ENCODE measurements at places on chromosomes 2 and 18.

DNA sequence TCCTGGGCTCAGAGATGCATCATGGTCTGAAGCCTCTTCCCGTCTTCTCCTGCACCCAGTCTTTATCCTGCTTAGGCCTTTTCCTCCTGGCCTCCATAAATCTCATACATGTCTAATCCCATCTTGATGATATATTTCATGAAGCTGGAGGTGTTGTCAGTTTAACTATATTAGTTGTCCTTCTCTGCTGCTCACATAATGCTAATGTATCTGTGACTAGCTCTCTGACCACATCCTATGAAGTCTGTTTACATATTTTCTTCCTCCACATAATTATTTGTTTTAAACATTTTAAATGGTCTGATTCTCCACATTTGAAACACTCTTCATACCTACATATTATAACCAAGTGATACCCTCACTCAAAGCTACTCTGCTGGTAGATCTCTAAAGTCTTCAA is 315.2 kb upstream of the RND3 start:
- no peak for DNase-seq

DNA sequence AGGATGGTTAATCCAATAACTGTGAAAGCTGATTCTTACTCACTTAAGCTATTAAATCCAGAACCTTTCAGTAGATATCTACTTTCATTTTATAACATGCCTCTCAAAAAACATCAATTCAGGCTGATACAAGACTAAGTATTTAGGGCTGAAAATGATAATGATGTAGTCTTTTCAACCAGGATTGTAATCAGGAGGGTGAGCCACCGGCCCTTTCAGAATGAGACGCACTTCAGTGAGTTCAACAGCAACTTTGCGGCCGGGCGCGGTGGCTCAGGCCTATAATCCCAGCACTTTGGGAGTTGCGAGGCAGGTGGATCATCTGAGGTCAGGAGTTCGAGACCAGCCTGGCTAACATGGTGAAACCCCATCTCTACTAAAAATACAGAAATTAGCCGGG is 30.4 kb downstream of the RBMS1 start:
- DNase-seq = no peak

GRCh38 chr18:48775372-48776155 is 175.2 kb downstream of the SMAD7 start:
- no peak for DNase-seq

DNA sequence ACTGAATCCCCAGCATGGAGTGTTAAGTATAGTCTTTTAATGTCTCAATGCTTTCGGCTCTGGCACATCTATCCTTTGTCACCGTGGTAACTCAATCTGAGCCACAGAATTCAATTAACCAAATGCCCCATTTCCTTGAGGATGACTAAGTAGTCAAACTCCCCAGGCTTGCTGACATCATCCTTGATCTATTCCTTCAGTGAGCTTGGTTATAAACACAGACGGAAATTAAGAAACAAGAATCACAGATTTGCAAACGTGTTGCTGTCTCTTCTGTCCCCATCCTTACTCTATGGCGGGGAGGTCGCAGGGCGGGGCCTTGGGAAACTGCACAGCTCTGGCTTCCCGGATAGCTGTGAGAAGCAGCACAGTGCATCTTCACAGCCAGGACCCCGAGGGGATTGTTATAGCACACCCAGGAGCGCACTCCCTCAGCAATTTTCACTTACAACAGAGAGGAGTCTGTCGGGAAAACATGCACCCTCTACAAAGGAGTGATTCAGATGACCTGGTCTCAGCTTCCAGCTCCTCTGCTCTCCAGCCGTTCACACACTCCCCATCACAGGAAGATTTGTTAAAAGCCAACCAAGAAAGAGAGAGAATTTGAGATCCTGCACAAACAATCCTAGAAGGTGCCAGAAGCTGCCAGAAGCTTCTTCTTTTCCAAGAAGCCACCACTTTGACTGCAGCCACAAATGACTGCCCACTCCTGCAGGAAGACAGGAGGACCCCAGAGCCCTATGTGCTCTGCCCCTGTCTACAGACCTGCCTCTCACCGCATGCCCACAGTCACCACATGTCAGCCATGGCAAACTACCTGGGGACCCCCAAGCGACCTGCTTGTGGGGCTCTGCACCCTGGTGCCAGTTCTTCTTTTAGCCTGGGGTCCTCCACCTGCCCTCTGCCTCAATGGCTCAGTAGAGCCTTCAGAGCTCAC is 44.9 kb upstream of the YWHAQ start:
- DNase-seq = peak; percentile 25

- no peak for DNase-seq
These were observed 65.9 kb downstream of the AAK1 start for GRCh38 chr2:69577467-69578197.

GRCh38 chr18:13587477-13587876 is 138.9 kb downstream of the FAM210A start:
- DNase-seq = no peak

GRCh38 chr2:173658946-173659371 is 304.3 kb downstream of the CDCA7 start:
- no peak for DNase-seq

GRCh38 chr2:26740890-26741302 is 23.2 kb upstream of the SLC35F6 start:
- DNase-seq = no peak

GRCh38 chr2:88606371-88607030 is 20.8 kb downstream of the EIF2AK3 start:
- DNase-seq = no peak

GRCh38 chr2:138718405-138718804 is 61.8 kb downstream of the NXPH2 start:
- no peak for DNase-seq

DNA sequence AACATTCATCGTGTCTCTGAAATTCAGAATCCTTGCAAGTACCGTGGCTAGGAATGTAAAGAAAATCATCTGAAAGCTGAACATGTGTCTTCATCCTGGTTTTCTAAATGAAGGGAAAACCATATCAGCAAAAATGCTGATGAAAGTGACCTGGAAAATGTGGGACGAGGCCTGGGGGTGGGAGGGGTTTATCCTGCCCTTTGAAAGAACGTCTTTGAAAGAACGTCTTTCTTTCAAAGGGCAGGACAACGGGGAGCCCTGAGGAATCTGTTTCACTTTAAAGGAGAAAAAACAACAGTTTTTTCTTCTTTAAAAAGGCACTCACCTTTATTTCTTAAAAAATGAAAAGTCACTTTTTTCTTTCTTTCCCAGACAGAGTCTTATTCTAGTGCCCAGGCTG is 185.2 kb downstream of the ALPK2 start:
- DNase-seq = no peak
